ENCODE measurements at places on chromosomes 3 and 15.

GRCh38 chr3:79886204-79886603 is 118.4 kb upstream of the ROBO1 start:
- DNase-seq, result no peak

DNA sequence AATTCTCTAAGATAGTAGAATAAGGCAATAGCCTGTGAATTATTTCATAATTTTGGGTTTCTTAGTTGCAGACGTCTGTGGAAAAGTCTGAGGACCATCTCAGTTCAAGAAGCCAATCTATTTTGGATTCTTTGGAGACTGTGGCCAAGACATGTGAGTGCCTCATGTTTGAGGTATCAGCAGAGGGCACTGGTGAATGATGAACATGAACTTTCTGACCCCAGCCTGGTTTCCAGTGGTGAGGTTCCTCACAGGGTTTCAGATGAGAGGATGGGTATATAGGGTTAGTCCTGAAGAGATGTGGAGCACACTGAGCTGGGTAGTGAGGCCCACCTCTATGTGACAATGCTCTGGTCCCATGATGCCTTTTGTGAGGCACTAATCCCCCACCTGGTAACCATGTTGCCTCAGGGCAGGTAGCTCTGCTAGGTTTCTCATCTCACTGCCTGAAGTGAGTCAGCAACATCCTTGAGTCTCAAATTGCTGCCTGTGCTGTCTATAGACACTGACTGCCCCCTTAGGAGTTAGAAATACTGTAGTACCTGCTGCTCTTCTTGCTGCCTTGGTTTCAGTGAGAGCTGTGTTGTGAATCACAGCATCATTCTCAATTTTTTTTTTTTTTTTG is 32.3 kb downstream of the C3orf62 start:
- no peak for DNase-seq

DNA sequence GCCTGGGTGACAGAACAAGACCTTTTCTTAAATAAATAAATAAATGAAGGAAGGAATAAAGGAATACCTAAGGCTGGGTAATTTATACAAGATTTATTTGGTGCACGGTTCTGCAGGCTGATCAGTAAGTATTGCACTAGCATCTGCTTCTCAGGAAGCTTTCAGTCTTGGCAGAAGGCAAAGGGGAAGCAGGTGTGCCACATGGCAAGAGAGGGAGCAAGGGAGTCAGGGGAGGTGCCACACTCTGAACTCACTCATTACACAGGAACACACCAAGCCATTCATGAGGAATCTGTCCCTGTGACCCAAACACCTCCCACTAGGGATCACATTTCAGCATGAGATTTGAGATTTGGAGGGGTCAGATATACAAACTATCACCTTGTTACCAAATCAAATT is 56.4 kb downstream of the PRKCI start:
- DNase-seq, result no peak

- DNase-seq, result no peak
These were observed 35.6 kb upstream of the RASGRP1 start for GRCh38 chr15:38600236-38600635.

DNA sequence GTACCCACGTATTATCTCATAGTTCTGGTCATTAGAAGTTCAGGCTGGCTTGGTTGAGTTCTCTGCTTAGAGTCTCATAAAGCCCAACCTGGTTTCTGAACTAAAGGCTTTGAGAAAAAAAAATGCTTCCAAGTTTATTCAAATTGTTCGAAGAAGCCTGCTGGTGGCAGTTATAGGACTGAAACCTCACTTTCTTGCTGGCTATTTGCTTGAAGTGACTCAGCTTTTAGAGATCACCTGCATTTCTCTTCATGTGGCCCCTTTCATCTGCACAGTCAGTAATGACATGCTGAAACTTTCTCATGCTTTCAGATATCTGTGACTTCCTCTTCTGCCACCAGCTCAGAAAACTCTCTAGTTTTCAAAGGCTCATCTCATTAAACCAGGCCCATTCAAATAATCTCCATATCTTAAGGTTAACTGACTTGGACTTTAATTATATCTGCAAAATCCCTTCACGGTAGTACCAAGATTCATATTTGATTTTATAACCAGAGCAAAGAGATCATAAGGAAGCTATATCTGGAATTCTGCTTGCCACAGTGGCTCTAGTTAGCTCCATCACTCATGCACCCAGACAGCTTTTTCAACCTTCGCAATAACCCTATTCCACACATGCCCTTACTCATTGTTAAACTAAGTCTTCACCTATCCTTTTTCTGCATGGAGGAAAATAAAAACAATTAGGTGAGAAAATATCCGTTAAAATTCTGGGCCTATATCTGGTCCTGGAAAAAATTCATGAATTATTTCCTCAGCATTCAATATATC is 433.8 kb upstream of the CBLB start:
- no peak for DNase-seq

DNA sequence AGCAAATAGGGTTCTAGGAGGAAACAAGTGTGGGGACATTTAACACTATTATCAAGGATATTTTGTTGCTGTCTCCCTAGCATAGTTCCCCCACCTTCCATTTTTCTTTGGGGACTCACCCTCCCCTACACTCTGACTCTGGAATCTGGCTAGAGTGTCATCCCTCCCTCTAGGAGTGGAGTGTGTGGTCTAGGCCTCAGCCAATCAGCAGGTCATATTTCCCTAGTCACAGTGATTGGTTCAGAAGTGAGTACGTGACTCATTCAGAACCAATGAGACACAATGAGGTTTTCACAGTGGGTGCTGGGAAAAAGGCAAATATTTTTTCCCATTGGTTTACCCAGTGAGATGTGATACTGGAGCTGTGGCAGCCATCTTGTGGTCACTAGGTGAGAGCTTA is 234.4 kb downstream of the SHQ1 start:
- DNase-seq, result no peak

DNA sequence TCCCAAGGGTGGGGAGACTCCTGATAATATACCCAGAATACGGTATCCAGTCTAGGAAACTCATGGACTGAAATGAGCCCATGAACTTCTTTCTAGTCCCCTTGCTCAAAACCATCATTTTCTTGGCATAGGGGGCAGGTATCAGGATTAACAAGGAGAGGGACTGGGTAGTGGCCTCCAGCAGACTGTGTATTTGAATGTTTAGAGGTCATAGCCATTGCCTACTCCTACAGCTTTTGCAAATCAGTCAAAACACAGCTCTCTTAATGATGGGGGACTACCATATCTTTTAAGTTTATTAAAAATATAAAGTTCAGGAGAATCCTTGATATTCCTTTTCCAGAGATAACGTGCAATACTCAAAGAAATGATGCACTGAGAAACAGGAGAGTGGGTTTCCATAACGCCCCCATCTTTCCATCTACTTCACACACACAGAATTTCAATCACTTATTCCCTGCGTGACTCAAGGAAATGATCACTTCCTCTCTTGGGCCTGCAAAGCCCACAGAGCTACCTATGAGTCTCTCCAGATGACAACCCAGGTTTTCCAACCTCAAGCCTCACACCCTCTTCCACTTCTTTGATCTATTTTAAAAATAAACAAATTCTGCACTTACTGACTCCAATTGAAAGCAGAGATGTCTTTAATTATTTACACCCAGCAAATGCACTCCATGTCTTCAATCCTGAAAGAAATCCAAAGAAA is 584.0 kb upstream of the LMCD1 start:
- DNase-seq, result no peak

- DNase-seq, result peak; percentile 69
These were observed 67.6 kb downstream of the FNDC3B start for GRCh38 chr3:172106989-172107388.

GRCh38 chr3:74506246-74506645 is 108.2 kb downstream of the CNTN3 start:
- no peak for DNase-seq

DNA sequence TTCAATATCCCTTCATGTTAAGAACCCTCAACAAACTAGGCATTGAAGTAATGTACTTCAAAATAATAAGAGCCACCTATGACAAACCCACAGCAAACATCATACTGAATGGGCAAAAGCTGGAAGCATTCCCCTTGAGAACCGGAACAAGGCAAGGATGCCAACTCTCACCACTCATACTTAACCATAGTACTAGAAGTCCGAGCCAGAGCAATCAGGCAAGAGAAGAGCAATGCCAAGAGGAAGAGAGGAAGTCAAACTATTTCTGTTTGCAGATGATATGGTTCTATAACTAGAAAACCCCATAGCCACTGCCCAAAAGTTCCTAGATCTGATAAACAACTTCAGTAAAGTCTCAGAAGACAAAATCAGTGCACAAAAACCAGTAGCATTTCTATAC is 161.9 kb downstream of the UBE2E2 start:
- DNase-seq, result no peak

DNA sequence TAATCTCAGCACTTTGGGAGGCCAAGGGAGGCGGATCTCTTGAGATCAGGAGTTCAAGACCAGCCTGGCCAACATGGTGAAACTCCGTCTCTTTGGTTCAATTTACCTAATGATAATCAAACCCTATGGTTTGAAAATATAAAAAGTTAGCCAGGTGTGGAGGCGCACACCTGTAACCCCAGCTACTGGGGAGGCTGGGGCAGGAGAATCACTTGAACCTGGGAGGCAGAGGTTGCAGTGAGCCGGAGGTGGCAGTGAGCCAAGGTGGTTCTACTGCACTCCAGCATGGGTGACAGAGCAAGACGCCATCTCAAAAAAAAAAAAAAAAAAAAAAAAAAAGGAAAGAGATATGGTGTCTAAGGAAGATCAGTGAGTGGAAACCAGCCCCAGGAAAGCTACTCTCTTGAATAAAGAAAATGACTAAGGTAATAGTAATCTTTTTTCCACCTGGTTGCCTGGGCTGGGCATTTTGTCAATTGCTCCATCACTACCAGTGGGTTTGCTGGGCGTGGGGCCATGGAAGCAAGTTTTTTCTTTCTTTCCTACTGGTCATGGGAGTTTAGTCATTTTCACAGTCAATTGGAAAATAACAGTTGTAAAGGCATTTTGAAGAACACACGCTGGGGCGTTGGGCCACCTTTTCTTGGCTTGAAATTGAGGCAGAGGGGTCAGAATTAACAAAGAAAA is 387.6 kb upstream of the RGMA start:
- DNase-seq, result no peak

GRCh38 chr15:68417051-68417450 is 14.9 kb downstream of the ITGA11 start:
- DNase-seq, result no peak

- no peak for DNase-seq
These were observed 51.4 kb upstream of the IQSEC1 start for GRCh38 chr3:13124631-13125030.

DNA sequence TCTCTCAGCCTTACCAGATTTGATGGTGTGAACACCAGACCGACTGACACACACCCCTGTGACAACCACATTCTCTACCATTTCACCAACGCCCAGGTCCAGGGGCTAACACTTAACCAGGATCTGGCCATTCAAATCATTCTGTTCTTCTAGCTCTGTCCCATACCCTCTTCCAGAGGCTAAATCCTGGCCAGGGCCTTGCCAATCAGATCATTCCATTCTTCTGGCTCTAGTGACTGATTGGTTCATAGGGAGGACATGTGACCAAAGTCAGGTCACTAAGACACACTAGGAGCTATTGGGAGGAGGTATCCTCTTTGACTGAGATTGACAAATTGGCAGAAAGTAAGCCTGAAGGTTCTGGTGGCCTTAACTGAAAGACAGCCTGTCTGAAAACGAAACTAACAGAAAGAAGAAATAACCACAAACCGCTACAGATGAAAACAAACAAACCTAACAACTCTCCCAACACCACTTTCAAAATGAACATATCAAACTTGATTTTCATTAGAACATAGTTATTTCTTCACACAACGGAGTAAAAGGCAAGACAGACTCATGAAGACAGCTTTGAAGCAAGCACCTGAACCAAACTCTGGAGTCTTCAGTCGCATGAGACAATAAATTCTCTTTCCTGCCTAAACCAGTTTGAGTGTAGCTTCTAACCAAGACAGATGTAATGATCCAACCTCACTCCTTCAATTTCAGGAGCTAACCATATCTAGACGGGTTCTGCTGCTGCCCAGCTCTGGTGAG is 68.5 kb downstream of the TRANK1 start:
- peak; percentile 46 for DNase-seq

DNA sequence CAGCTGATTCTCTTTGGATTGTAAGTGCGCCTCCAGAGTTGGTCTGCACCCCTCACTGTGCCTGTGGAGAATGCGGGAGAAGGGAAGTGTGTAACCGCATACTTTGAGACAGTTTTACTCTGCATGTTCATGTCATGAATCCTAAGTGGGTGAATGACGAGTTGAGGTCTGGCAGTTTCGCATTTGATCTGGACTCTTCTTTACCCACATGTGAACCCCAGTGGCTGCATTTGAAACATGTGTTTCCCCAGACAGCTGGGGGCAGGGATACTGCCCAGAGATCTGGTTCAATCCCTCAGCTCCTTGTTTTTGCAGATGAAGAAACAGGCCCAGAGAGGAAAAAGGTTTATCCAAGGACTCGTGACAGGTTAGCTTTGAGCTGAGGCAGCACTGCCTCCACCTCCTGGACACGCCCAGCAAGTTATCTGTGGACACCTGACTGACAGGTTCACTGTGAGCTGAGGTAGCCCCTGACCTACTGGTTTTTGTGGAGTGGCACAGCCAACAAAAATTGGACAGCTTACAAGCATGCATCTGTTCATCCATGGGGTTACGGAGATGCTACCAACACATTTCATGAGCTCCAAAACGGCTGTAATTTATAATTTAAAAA is 207.3 kb downstream of the XXYLT1 start:
- DNase-seq, result no peak

DNA sequence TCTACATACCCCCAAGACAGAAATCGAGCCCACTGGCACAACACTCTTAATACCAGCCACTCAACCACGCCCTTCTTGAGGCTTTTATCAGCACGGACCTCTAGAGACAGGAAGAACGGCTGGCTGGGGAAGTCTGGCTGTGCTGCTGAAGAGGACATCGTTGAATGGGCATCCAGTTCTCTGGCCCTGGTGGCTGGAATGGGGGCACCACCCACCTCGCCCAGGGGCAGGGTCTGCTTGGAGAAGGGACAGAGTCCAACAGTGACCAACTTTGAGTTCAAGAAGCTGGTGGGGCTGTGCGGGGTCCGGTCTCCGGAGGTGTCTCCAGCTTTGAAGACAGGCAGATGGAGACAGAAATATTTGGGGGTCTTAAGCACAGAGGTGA is 77.5 kb downstream of the ATP10A start:
- DNase-seq, result no peak

GRCh38 chr15:31296219-31296645 is 30.4 kb upstream of the KLF13 start:
- DNase-seq, result no peak

Data from effector memory CD8-positive, alpha-beta T cell (primary cell).